Cerebellum (tissue), 4 donors: ENCODE measurements at places on chromosomes 11 and 22. TPM values are rescaled to one million over a fixed set of nuclear protein-coding genes. Genes with fewer than 3 reads are reported as not detected.

GRCh38 chr11:73270016-73270854 is 1.9 kb upstream of the P2RY6 start:
- no peak for DNase-seq

DNA sequence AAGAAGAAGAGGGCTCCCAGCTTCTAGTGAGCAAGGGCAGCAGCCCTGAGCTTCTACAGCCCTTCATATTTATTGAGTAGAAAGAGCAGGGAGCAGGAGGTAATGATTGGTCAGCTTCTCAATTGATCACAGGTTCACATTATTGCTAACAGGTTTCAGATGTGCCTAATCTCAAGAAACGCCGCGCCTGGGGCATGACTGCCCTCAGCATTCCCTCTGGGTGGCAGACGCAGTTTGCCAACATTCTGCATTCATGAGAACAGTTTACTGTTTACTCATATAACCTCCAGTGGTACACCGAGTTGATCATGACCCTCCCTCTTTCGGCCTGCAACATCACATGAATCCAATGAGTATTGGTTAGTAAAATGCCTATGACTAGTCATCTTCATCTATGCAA is 4.7 kb upstream of the ZNF74 start:
- DNase-seq: no peak

- DNase-seq: peak; percentile 68
These were observed 71.9 kb upstream of the GRAMD1B start for GRCh38 chr11:123357990-123358827.

GRCh38 chr11:23620617-23621016 is 760.3 kb upstream of the CCDC179 start:
- DNase-seq: no peak

DNA sequence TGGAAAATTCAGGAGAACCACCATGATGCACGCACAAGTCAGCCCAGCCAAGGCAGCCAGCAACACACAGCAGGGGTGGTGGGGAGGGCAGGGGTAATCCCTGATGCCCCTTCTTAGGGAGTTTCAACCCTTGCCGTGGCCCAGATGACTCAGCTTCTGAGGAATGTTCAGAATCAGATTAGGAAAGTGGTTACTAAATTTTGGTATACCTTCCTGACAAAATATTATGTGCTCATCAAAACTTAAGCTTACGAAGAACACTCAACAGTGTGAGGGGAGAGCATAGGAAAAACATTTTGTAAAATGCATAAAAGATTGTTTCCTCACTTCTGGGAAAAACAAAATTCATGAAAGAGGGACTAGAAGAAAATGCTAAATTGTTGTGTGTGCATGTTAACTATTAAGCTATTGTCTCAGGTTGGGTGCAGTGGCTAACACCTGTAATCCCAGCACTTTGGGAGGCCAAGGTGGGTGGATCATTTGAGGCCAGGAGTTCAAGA is 32.1 kb downstream of the SERPIND1 start:
- no peak for DNase-seq

DNA sequence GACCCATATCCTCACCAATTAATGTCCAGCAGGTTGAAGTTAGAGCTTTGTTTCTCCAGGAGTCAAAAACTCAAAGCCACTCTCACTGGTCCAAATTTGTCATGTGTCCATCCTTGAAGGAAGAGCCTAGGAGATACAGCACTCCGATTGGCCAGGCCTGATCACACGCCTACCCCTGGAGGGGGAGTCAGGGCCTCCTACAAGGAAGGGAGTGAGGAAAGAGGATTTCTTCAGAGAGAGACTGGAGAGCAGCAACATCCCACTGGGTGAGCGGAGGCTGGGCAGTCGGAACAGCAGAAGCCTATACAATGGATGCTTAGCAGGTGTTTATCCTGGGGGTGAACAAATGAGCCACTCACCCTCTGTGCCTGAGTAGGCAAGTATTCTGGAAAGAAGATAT is 113.9 kb downstream of the TRIM29 start:
- DNase-seq: no peak

SLCO2B1 gene
- 16.2 TPM for total RNA-seq

DNA sequence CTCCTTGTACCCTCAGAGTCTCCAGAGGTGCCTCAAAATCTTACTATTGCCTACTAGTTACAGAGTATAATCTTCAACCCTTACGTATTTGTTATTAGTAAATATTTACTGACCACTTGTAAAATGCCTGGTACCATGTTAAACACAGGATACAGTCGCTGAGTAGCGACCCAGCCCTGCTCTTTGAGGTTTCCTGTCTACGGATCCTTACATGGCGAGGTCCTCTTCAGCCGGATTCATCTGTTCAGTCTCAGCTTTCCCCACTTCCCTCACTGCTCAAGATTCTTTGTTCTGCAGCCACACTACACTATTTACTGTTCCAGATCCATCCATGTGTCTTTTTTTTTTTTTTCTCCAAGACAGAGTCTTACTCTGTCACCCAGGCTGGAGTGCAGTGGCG is 13.2 kb upstream of the TTC36 start:
- no peak for DNase-seq

DNA sequence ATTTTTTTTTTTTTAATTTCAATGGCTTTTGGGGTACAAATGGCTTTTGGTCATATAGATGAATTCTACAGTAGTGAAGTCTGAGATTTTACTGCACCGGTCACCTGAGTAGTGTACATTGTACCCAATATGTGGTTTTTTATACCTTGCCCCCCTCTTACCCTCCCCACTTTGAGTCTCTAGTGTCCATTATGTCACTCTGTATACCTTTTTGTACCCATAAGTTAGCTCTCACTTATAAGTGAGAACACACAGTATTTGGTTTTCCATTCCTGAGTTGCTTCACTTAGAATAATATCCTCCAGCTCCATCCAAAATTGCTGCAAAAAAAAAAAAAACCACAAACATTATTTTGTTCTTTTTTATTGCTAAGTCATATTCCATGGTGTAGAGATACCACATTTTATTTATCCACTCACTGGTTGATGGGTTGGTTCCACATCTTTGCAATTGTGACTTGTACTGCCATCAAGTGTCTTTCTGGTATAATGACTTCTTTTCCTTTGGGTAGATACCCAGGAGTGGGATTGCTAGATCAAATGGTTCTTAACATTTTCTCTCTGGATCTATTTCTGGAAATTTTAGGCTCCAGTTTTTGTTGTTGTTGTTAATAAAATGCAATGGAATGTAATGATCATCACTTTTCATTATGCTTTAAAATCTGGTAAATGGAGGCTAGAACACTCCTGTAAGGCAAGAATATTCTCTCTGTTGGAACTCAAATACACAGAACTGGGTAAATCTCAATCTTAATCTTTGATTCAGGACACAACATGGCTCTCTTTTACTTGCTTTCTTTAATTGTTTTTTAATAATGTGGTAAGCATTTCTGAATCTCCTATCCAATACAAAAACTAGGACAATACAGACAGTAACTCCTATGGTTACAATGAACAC is 10.3 kb downstream of the NEAT1 start:
- no peak for DNase-seq

DNA sequence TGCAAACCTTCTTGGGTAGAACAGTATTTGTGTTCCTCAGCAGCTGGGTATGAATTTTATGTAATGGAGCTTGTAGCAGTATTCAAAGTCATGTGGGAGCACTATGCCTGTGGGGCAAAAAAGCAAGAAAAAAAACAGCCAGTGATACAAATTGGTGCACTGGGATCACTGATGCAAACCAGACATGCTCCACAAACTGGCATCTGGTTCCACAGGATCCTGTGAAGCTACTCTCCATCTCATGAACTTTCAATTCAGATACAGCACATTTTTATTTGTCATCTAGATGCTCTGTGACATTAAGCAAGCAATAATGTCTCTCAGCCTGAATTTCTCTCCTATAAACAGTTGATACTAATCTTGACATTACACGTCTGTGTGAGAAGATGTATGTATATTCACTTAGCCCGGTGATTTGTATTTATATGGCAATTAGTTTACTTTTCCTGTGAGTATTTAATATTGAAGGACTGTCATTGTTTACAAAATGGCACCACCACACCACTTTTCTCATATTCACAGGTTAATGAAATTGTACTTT is 208.5 kb upstream of the GRIA4 start:
- DNase-seq: no peak

ASCL2 gene
- 1.7 TPM for total RNA-seq

- DNase-seq: no peak
These were observed 84.5 kb downstream of the CACNA1I start for GRCh38 chr22:39655004-39655579.

GRCh38 chr11:122923302-122923701 is 40.7 kb downstream of the JHY start:
- no peak for DNase-seq

DNA sequence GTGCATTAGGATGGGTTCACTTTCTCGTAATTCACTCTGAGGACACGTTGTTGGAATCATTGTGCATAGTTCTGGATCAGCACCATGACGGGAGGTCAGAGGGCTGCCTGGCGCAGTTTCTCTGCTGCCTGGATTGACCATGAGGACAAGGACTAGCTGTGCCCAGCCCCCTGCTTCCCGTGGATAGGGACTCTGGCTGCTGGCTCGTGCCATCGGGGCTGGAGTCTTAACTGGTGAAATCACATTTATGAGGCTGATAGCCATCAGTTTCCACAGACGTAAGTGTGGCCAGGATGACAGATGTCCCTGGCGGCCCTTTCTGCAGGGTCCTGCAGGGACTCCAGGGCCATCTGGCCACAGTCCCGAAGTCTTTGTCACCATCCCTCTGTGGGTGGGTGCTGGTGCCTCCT is 24.1 kb upstream of the GRAMD4 start:
- peak; percentile 45 for DNase-seq
